ENCODE measurements at places on chromosomes 2 and 18. TPM values are rescaled to one million over a fixed set of nuclear protein-coding genes. Genes with fewer than 3 reads are reported as not detected.

Gene TMEM178A
- total RNA-seq = 1.3 TPM

DNA sequence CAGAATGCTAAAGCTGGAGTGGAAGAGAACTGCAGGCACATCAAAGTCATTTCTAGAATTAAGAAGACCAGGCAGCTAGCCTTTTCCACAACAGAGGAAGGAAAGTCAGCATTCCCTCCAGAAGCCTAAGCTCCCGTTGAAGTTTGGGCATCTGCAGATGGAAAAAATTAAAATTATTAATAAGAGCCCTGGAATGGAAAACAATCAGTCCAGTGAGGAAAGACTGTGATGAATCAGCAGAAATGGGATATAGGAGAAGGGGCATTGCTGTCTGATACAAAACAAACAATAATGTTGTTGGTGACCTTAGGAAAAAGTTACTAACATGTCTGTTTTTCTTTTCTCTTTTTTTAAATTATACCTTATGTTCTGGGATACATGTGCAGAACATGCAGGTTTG is 450.7 kb upstream of the SLC14A2 start:
- H3K27ac ChIP-seq = no peak overlapping the region
- H3K4me1 ChIP-seq = peaks cover 30% of the 10 kb centered on the region
- H3K4me3 ChIP-seq = no peak overlapping the region

DNA sequence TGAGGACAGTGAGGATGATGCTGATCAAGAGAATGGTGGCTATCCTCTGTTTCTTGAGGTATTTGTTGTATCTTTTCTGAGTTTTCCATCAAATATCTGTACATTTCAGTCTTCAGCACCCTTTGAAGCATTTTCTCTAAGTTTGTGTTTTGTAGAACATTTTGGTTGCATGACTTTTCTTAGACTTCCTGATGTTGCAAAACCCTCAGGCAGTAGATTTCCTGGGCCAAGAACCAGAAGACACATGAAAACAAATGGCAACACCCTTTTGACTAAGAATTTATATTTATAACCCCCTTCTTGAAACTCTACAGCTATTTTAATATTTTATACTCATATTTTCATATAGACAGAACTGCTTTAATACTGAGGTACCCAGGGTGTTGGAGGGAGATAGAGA is 16.2 kb downstream of the HNMT start:
- H3K4me1 ChIP-seq = no peaks in the 10 kb centered on the region
- no peak overlapping the region for H3K27ac ChIP-seq
- no peaks in the 10 kb centered on the region for H3K36me3 ChIP-seq

GRCh38 chr2:223217373-223217772 is 165.4 kb downstream of the KCNE4 start:
- H3K36me3 ChIP-seq = no peaks in the 10 kb centered on the region
- H3K4me1 ChIP-seq = no peaks in the 10 kb centered on the region
- H3K27ac ChIP-seq = no peak overlapping the region

DNA sequence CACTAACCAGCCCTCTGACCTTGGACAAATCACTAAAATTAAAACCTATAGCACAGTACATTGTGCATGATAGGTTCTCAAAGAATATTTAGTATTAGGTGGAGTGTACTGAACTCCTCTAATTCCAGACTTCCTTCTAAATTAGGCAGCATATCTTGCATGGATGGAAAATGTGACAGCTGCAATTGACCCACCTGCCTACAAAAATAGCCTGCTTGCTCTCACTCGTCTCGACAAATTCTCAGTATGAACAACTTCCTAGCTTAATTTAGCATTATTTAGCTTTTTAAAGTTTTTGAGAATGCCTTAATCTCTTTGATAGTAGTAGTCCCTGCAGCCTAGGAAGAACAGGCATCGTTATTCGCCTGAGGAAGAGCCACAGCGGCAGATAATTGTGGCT is 482.0 kb downstream of the PIK3C3 start:
- no peaks in the 10 kb centered on the region for H3K4me1 ChIP-seq
- H3K27me3 ChIP-seq = no peaks in the 10 kb centered on the region
- no peak for DNase-seq
- no peaks in the 10 kb centered on the region for H3K36me3 ChIP-seq

- H3K36me3 ChIP-seq = no peaks in the 10 kb centered on the region
- H3K4me3 ChIP-seq = no peak overlapping the region
- peaks cover 47% of the 10 kb centered on the region for H3K4me1 ChIP-seq
- peaks cover 66% of the 10 kb centered on the region for H3K27me3 ChIP-seq
Observed at GRCh38 chr2:199467066-199467822, 9.5 kb upstream of the SATB2 start.

Gene SCYGR4
- total RNA-seq = not detected

Gene CYB5A
- 13.4 TPM for total RNA-seq

Gene TRIM54
- total RNA-seq = 516 TPM

DNA sequence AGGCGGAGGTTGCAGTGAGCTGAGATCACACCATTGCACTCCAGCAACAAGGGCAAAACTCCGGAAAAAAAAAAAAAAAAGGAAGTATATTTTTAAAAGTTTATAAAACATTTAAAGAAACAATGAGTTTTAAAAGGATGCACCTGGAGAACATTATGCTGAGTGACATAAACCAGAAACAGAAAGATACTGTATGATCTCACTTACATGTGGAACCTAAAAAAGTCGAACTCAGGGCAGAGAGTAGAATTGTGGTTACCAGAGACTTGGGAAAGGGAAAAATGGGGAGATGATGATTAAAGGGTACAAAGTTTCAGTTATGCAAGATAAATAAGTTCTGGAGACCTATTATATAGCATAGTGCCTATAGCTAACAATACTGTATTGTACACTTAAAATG is 52.8 kb upstream of the RTN4 start:
- peaks cover 23% of the 10 kb centered on the region for H3K4me1 ChIP-seq
- H3K27ac ChIP-seq = no peak overlapping the region
- H3K4me3 ChIP-seq = no peak overlapping the region

Gene IL36G
- not detected for total RNA-seq

- H3K4me1 ChIP-seq = no peaks in the 10 kb centered on the region
- H3K36me3 ChIP-seq = no peaks in the 10 kb centered on the region
- H3K4me3 ChIP-seq = no peak overlapping the region
- no peak overlapping the region for H3K27ac ChIP-seq
- no peak for DNase-seq
Observed at GRCh38 chr18:47036298-47036874, 965 bp upstream of the ELOA2 start.

Gene CEP68
- 28.2 TPM for total RNA-seq

GRCh38 chr18:57223144-57223870 is 76.4 kb downstream of the BOD1L2 start:
- no peaks in the 10 kb centered on the region for H3K4me1 ChIP-seq
- H3K4me3 ChIP-seq = no peak overlapping the region
- no peak overlapping the region for H3K27ac ChIP-seq
- peaks cover 1% of the 10 kb centered on the region for H3K27me3 ChIP-seq
- no peaks in the 10 kb centered on the region for H3K36me3 ChIP-seq

GRCh38 chr2:110688594-110689091 is 10.8 kb upstream of the BUB1 start:
- H3K4me3 ChIP-seq = no peak overlapping the region
- no peaks in the 10 kb centered on the region for H3K36me3 ChIP-seq
- no peaks in the 10 kb centered on the region for H3K4me1 ChIP-seq
- DNase-seq = no peak

- no peaks in the 10 kb centered on the region for H3K4me1 ChIP-seq
- H3K27ac ChIP-seq = no peak overlapping the region
- no peaks in the 10 kb centered on the region for H3K36me3 ChIP-seq
- H3K27me3 ChIP-seq = no peaks in the 10 kb centered on the region
Observed at GRCh38 chr2:214713080-214713830, 96.2 kb downstream of the BARD1 start.

- H3K4me3 ChIP-seq = no peak overlapping the region
- no peak for DNase-seq
- no peak overlapping the region for H3K27ac ChIP-seq
- H3K36me3 ChIP-seq = no peaks in the 10 kb centered on the region
Observed at GRCh38 chr18:26556573-26556972, 8.2 kb upstream of the KCTD1 start.
